Ovary (tissue), 10 donors: ENCODE measurements at places on chromosomes 5 and 9. TPM values are rescaled to one million over a fixed set of nuclear protein-coding genes. Genes with fewer than 3 reads are reported as not detected.

The RANBP17 gene
- 7.3 TPM for total RNA-seq

The ALDH1A1 gene
- 186 TPM for total RNA-seq

- no peak overlapping the region for H3K4me3 ChIP-seq
- H3K36me3 ChIP-seq = no peaks in the 10 kb centered on the region
- no peak overlapping the region for H3K27ac ChIP-seq
Measured at GRCh38 chr5:72605632-72606031, 98.4 kb upstream of the ZNF366 start.

DNA sequence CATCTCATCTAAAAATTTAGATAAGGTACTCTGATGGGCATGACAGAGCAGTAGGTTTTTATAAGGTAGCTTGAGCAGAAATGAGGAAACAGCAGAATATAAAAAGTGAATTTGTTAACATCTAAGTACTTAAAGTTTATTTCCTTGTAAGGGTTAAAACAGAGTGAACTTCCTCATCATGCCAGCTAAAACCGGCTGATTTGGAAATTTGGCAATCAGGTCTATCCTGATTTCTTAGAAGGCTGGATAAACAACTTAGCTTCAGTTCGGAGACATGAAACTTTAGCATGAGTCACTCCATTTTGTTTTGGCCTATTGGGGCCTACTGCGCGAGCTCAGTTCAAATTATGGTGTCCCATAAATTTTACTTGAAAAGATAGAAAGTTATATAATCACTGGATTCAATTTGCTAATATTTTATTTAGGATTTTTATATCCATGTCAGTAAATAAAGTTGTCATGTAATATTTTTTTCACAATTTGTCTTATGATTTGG is 241.6 kb upstream of the RORB start:
- H3K27ac ChIP-seq = no peak overlapping the region
- DNase-seq = no peak
- H3K4me1 ChIP-seq = no peaks in the 10 kb centered on the region
- H3K36me3 ChIP-seq = no peaks in the 10 kb centered on the region
- H3K4me3 ChIP-seq = no peak overlapping the region
- no peaks in the 10 kb centered on the region for H3K27me3 ChIP-seq

- H3K36me3 ChIP-seq = no peaks in the 10 kb centered on the region
- no peak overlapping the region for H3K27ac ChIP-seq
- peaks cover 2% of the 10 kb centered on the region for H3K4me1 ChIP-seq
- no peak overlapping the region for H3K4me3 ChIP-seq
- no peak for DNase-seq
Measured at GRCh38 chr9:99826579-99826978, 4.9 kb downstream of the NR4A3 start.

The SLC36A3 gene
- not detected for total RNA-seq

GRCh38 chr9:69601698-69602097 is 70.5 kb downstream of the APBA1 start:
- no peaks in the 10 kb centered on the region for H3K36me3 ChIP-seq
- no peak for DNase-seq
- H3K27me3 ChIP-seq = no peaks in the 10 kb centered on the region
- H3K4me1 ChIP-seq = peaks cover 10% of the 10 kb centered on the region
- H3K27ac ChIP-seq = no peak overlapping the region

DNA sequence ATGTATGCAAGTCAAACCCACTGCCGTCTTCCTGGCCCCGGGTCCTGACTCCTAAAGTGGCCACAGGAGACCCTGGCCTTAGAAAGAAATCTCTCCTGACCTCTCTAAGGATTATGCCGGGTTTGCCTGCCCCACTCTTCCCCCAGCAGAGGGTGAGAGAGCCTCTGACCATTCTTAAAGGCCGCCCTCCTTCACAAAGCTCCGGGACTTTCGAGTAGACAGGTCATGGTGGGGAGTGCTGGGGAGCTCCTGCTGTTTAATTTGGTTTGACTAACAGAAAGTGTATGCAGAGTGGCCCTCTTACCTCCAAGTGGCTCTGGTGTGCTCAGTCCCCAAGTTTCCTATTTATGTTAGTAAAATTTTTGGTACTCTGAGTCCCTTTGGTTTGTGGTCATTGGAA is 111.8 kb downstream of the LRRC70 start:
- no peak for DNase-seq
- H3K36me3 ChIP-seq = no peaks in the 10 kb centered on the region
- no peaks in the 10 kb centered on the region for H3K27me3 ChIP-seq
- peaks cover 7% of the 10 kb centered on the region for H3K4me1 ChIP-seq

GRCh38 chr9:69213647-69214046 is 39.6 kb downstream of the TJP2 start:
- H3K36me3 ChIP-seq = no peaks in the 10 kb centered on the region
- H3K4me3 ChIP-seq = no peak overlapping the region

The TAF11L5 gene
- not detected for total RNA-seq

- no peak for DNase-seq
- no peak overlapping the region for H3K4me3 ChIP-seq
- no peaks in the 10 kb centered on the region for H3K27me3 ChIP-seq
- no peaks in the 10 kb centered on the region for H3K36me3 ChIP-seq
Measured at GRCh38 chr5:157025093-157025698, 33.7 kb downstream of the HAVCR1 start.

DNA sequence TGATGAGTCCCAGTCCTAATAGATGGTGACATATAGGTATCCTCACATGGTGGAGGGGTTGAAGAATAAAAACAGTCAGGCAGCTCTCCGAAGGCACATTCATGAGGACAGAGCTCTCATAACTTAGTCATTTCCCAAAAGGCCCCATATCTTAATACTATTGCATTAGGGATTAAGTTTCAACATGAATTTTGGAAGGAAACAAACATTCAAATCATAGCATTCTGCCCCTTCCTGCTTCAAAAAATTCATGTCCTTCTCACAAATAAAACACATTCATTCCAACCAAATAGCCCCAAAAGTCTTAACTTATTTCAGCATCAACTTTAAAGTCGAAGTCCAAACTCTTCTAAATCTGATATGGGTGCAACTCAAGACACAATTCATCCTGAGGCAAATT is 277.2 kb upstream of the NR4A3 start:
- H3K4me1 ChIP-seq = no peaks in the 10 kb centered on the region
- no peak for DNase-seq
- no peak overlapping the region for H3K4me3 ChIP-seq
- no peaks in the 10 kb centered on the region for H3K27me3 ChIP-seq
- no peak overlapping the region for H3K27ac ChIP-seq

DNA sequence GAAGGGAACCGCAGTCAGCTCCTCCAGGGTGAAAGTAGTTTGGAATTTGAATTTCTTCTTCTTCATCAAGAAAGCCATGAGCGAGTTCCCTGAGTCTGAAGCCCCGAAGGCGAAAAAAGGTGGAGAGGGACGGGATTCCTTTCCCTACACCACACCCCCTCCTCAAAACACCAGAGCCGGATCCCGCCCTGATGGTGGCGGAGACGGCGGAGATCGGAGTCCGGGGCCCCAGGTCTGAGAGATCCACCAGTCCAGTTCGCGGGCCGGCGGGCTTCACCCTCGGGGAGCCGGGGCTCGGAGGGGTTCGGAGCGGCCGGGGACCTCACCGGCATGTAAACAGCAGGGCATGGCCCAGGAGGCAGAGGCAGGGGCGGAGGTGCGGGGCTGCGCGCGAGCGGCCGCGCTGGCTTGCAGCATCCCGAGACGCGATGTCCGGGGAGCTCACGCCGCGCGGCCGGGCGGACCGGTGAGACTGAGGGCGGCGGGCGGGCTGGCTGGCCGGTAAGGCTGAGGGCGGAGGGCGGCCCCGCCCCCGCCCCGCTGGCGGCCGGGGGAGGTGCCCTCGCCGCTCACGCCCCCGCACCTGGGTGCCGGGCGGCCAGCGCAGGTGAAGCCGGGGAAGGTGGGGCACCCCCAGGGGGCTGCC is 606 bp downstream of the EEIG1 start:
- no peaks in the 10 kb centered on the region for H3K27me3 ChIP-seq
- H3K4me3 ChIP-seq = peak overlapping the region; percentile 89
- H3K36me3 ChIP-seq = no peaks in the 10 kb centered on the region

DNA sequence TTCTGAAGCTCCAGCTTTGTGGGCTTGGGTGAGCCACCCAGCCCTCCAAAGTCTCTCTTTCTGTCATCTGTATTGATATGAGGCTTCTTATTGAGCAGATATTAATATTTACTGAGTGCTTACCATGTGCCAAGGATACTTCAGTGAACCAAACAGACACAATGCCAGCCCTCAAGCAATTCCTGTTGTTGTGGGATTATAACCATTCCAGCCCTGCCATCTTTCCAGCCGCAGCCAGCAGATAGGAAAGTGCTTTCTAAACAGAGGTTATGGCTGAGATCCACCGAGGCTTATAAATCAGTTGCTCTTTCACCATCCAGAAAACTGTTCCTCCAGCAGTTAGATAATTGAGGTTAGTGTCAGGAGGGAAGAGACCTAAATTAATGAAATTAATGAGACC is 137.7 kb upstream of the ALDH1B1 start:
- no peak overlapping the region for H3K27ac ChIP-seq
- no peaks in the 10 kb centered on the region for H3K36me3 ChIP-seq
- DNase-seq = no peak
- H3K4me1 ChIP-seq = no peaks in the 10 kb centered on the region
- H3K27me3 ChIP-seq = no peaks in the 10 kb centered on the region
- no peak overlapping the region for H3K4me3 ChIP-seq

The TMEM215 gene
- total RNA-seq = 0.69 TPM

DNA sequence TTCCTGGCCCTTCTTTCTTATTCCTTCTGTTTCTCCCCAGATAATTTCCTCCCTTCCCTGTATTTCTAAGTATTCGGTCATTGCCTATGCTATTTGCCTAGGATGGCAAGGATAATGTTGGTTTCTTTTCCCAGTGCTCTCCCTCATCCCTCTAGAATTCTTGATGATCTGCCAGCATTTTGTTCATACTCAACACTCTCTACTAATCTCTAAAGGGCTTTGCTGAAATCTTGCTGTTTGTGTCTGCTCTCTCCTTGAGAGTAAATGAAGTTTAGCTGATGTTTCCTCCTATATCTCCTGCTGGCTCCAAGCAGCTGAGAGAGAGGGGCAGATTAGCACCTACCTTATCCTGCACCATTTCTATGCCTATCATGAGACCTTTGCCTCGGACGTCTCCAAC is 38.1 kb downstream of the AGXT2 start:
- no peak overlapping the region for H3K4me3 ChIP-seq

DNA sequence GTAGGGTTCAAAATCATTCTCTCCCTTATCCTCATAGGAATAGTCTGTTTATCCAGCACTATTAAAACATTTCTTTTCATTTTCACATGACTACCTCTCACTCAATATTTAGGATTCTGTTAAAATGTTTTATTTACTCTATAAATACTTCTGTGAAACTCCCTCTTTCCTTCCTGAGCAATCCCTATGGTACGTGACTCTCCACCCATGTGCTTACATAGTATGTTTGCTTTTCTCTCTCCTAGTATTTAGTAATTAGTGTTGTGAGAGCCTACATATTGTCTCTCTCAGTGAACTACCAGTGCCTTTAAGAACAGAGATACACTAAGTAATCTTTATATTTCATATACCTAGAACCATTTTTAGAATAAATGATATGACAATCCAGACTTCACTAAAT is 46.0 kb downstream of the PTPRD start:
- DNase-seq = no peak
- no peak overlapping the region for H3K27ac ChIP-seq
- H3K36me3 ChIP-seq = no peaks in the 10 kb centered on the region
- no peak overlapping the region for H3K4me3 ChIP-seq
- H3K27me3 ChIP-seq = no peaks in the 10 kb centered on the region
- H3K4me1 ChIP-seq = no peaks in the 10 kb centered on the region

The LRRC70 gene
- total RNA-seq = 3.4 TPM

GRCh38 chr5:137615171-137615775 is 116.1 kb upstream of the SPOCK1 start:
- H3K27ac ChIP-seq = no peak overlapping the region
- H3K36me3 ChIP-seq = no peaks in the 10 kb centered on the region
- H3K27me3 ChIP-seq = no peaks in the 10 kb centered on the region
- no peak overlapping the region for H3K4me3 ChIP-seq

- H3K27ac ChIP-seq = no peak overlapping the region
- DNase-seq = no peak
- no peak overlapping the region for H3K4me3 ChIP-seq
- H3K4me1 ChIP-seq = peaks cover 3% of the 10 kb centered on the region
- H3K36me3 ChIP-seq = no peaks in the 10 kb centered on the region
- no peaks in the 10 kb centered on the region for H3K27me3 ChIP-seq
Measured at GRCh38 chr9:95415158-95415557, 97.6 kb upstream of the FANCC start.

The PCDHGB4 gene
- total RNA-seq = 7.7 TPM

The SLC45A2 gene
- total RNA-seq = not detected

DNA sequence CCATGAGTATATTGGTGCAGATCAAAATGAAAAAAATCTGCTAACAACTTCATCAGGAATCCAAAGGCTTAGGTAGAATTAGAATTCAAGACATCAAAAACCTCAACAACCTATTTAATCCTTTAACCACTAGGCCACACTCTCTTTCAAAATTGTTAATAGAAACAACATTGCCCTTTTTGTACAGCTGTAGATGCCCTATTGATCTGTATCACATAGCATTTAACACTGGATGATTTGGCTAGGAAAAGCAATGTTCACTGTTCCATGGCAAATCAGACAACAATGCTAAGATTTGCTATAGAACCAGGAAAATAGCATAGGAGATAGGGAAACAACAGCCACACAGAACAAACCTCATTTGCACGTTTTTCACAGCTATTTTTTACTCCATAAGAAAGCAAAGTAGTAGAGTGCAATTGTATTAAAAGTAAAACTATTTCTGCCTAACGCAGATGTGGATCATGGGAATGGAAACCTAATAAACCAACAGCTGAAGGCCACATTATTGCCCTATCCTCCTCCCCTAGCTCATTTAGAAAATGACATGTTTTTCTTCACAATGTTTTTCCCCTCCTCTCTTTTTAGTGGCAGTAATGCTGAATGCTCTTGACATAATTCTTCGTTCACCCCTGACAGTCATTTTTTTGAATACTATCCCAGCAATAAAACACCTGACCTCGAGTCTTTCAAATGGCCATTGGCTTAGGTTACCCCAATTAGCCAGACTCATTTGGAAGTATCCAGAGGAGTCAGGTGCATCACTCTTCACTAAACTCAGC is 373.0 kb upstream of the CCNH start:
- no peaks in the 10 kb centered on the region for H3K36me3 ChIP-seq
- no peaks in the 10 kb centered on the region for H3K4me1 ChIP-seq
- no peak overlapping the region for H3K4me3 ChIP-seq
- DNase-seq = no peak
- no peaks in the 10 kb centered on the region for H3K27me3 ChIP-seq
- H3K27ac ChIP-seq = no peak overlapping the region
